ENCODE measurements at places on chromosomes 11 and 22.

GRCh38 chr11:32840587-32840986 lies 10.9 kb downstream of the PRRG4 start:
- no peak for DNase-seq

GRCh38 chr11:59968395-59968783 lies 4.6 kb downstream of the OOSP4A start:
- no peak for DNase-seq

DNA sequence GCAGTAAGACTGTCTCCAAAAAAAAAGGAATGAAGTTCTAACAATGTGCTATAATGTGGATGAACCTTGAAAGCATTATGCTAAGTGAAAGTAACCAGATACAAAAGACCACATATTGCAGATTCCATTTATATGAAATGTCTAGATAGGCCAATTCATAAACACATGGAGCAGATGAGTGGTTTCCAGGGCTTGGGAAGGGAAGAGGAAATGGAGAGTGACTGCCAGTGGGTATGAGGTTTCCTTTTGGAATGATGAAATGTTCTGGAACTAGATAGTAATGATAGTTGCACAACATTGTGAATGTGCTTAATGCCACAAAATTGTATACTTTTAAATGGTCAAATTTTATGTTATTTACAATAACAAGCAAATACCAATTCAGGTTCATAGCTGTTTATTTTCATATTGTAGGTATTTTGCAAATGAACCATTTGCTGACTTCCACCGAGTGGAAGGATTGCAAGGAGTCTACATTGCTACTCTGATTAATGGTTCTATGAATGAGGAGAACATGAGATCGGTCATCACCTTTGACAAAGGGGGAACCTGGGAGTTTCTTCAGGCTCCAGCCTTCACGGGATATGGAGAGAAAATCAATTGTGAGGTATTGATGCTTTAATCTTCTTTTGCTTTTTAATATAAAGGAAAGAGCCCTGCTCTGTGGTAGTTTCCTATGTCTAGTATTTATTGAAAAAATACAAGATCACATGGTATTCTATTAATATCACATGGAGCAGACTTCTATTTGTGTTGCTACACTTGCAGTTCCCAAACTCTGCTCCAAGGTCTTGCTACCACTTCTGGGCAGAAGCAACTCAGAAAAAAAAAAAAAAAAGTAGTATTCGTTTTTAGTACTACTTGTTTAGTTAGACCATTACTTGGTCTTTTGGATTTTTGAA lies 67.7 kb upstream of the SORL1-AS1 start:
- no peak for DNase-seq

DNA sequence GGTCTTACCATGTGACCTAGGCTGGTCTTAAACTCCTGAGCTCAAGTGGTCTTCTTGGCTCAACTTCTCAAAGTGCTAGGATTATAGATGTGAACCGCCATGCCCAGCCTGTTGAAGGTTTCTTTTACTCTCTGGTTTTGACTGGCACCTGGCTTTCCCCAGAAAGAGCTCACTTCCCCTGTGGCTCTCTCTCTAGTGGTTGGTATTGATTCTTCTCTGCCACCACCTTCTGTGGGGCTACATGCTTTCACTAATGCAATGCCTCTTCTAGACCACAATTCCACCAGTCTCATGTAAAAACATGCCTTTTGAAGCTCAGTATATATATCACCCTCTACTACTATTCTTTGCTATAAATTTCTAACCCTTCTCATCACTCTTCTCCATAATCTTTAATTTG lies 67.2 kb downstream of the CCDC83 start:
- DNase-seq: no peak

DNA sequence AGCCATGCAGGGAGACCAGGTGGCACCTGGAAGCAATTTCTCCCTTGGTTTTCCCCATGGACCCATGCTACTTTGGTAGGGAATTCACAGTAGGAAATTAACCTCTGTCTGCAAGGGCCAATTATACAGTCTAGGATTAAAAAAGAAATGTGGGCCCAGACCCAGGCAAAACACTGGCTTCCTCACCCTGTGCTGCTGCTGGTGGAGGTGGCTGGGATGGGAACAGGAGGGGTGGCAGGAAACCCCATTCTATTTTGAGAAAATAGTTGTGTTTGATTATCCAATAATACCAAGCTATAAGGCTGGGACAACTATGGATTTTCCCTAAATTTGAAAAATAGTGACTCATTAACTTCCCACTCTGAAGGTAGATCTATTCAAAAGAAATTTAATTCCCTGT lies 417.0 kb upstream of the NARS2 start:
- no peak for DNase-seq

GRCh38 chr22:21938071-21938822 lies 14.4 kb downstream of the PPM1F start:
- DNase-seq: peak; percentile 91

DNA sequence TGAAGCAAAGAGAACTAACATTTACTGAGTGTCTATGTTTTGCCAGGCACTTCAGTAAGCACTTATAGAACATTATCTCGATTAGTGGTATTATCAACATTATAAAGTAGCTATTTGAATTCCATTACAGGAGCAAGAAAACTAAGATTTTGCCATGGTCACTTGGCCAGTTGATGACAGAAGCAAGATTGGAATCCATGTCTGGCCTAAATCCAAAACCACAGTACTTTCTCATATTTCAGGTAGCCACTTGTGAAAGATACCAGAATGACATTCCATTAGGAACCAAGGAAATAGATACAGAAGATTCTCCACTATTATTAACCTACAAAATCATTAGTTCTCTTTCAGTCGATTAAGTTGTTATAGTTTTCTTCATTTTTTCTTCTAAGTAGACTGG lies 691.0 kb upstream of the API5 start:
- no peak for DNase-seq

GRCh38 chr11:2156416-2157182 lies 4.4 kb downstream of the INS start:
- peak; percentile 56 for DNase-seq

- DNase-seq: no peak
Observed at GRCh38 chr22:22111267-22111751, 128.7 kb upstream of the TOP3B start.

- no peak for DNase-seq
Observed at GRCh38 chr11:110891411-110891810, 179.2 kb upstream of the ARHGAP20 start.

GRCh38 chr11:699753-700152 lies 4.1 kb downstream of the TMEM80 start:
- DNase-seq: no peak

DNA sequence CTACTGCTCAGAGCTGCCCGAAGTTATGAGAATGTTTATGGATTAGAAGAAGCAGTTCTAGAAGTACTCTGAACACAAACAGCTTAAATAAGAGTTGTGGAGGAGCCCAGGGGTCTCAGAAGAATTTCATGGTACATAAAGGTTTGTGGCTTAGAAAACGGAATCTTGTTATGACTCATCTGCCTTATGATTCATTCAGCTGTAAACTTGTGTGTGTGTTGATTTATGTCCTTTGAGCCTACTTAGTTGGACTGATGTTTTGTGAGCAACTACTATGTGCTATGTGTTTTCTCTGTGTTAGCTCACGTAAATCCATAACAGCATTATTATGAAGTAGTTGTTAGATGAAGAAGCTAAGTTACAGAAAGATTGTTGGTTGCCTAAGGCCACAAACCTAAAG lies 203.7 kb downstream of the PGR start:
- no peak for DNase-seq

DNA sequence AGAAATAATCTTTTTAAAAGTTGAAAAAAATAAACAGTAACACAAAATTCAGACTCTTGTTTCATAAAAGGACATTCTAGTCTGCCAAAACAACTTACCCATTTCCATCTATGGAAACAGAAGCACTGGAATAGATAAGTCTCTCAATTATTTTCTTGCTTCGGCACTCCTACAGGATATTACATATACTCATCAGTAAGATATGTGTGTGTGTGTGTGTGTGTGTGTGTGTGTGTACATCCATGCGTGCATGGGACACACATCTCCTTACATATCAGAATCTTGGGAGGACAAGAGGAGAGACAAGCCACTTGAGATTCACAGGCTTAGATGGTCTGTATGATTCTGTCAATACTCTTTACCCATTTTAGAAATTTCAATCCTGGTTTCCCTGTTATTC lies 144.6 kb downstream of the ATG16L2 start:
- DNase-seq: no peak

GRCh38 chr11:102926961-102927623 lies 28.4 kb downstream of the MMP13 start:
- no peak for DNase-seq

DNA sequence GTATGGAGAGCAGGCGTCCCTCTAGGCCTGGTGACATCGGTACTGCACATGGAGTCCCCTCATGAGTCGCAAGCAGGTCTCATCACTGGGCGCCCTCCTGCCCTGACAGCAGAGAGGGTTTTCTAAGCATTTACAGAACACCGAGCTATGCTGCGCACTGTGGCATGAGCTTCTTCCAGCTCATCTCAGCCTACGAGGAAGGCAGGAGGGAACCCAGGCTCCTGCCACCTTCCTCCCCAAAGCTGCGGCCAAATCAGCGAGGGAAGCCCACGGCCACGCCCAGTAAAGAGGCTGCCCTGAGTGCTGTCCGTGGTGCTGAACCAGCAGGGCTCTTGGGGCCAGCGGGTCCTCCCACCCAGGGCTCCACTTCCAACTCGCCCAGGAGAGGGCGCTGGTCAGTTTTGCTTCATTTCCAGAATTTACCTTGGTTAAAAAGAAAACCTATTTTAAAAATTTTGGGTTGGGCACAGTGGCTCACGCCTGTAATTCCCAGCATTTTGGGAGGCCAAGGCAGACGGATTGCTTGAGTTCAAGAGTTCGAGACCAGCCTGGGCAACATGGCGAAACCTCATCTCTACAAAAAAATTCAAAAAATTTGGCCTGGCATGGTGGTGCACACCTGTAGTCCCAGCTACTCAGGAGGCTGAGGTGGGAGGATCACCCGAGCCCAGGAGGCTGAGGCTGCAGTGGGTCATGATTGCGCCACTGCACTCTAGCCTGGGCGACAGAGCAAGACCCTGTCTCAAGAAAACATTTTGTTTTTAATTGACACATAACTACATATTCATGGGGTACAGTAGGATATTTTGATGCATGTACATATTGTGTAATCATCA lies 34.2 kb downstream of the PHF21B start:
- peak; percentile 32 for DNase-seq
